ENCODE measurements at places on chromosomes 1 and 21. TPM values are rescaled to one million over a fixed set of nuclear protein-coding genes. Genes with fewer than 3 reads are reported as not detected.
A peak's percentile ranks its signal among the peaks of the same experiment; 100 is the strongest.

Gene USH2A
- total RNA-seq = 0.04 TPM

Gene CNKSR1
- 50.2 TPM for total RNA-seq

Gene ANGPTL7
- not detected for total RNA-seq

Gene PHTF1
- total RNA-seq = 26.7 TPM

Gene MSH4
- total RNA-seq = 0.29 TPM

Gene HES2
- 0.98 TPM for total RNA-seq

Gene SPRR2E
- total RNA-seq = 1.2 TPM

Gene FBLIM1
- total RNA-seq = 101 TPM

Gene SLC27A3
- 32.1 TPM for total RNA-seq

DNA sequence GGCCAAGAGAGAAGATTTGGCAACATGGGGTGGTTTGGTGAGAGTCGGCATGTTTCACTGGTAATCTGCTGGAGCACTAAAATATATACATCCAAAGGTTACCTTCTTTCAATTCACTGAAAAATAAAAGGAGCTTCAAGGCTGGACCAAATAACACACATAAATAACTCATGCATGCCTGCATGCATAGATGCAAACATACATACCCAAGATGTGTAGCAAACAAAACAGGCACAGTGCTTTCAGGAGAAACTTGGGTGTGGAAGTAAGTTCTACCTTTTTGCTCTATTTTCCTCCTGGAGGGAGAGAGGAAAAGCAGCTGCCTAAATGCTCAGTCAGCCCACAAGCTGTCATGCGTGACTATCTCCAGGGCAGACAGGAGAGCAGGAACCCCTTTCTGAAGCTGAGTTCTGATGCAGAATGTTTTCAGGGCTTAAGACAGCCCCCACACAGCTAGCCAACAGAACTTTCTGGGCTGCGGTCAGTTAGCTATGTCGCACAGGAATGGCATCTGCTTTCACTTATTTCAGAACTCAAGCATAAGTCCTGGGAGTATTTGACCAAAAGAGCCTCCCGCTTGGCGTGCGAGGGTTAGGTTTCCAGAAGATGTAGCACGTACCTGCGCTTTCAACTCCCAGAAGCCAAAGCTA, 166.2 kb downstream of the TOMM20 start:
- no peak for DNase-seq

- no peak for DNase-seq
Observed at GRCh38 chr1:66938613-66939012, 13.8 kb downstream of the MIER1 start.

- no peak for DNase-seq
Observed at GRCh38 chr1:153882296-153882912, 40.4 kb downstream of the GATAD2B start.

DNA sequence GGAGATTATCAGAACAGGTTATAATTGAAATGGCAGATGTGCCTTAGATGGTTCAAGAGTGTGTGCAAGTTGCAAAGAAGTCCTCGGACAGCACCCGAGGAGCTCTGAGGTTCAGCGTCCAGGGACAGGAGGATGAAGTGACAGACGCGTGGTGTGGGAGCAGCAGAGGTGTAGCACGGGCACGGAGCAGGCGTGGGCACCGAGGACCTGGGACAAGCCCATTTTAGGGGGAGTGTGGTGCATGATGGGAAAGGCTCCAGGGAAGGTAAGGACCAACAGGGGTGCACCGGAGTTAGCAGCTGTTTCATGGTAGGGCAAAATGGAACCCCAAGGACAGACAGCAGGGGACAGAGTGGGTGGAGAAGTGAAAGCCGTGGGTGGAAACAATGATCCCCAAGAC, 56.3 kb upstream of the BACE2 start:
- no peak for DNase-seq

- no peak for DNase-seq
Observed at GRCh38 chr1:184635347-184635979, 119.2 kb downstream of the EDEM3 start.

- DNase-seq = peak; percentile 14
Observed at GRCh38 chr1:5640845-5641244, 351.4 kb downstream of the NPHP4 start.

DNA sequence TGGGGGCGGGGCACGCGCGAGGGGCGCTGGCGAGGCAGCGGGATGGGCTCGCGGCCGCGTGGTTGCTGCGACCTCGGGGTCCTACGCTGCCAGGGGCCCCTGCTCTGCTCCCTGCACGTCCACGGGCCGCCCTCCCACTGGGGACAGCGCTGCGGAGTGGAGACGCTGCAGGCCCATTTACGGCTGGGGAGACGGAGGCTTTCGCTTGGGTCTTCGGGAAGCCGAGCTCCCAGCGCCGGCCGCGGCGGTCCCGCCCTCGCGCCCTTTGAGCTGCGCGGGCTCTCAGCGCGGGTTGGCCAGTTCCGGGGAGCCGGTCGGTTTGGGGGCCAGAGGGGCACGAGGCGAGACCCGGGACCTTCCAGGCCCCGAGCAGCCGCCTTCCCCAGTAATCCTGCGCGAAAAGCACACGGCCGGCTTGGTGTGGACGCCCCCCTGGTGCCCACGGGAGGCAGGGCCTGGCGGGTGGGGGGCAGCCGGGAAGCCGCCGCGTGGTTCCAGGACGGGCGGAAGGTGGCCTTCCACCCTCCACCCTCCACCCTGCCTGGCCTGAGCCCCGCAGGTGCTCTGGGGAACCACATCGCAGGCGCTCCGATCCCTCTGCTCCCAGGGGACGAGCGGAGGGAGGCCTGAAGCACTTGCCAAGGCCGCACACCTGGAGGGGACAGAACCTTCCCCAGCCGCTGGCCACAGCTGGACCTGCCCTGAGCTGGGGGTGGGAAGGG, 570 bp upstream of the PEX10 start:
- DNase-seq = no peak

GRCh38 chr1:92484472-92485380, 2.0 kb downstream of the GFI1 start:
- DNase-seq = peak; percentile 55

DNA sequence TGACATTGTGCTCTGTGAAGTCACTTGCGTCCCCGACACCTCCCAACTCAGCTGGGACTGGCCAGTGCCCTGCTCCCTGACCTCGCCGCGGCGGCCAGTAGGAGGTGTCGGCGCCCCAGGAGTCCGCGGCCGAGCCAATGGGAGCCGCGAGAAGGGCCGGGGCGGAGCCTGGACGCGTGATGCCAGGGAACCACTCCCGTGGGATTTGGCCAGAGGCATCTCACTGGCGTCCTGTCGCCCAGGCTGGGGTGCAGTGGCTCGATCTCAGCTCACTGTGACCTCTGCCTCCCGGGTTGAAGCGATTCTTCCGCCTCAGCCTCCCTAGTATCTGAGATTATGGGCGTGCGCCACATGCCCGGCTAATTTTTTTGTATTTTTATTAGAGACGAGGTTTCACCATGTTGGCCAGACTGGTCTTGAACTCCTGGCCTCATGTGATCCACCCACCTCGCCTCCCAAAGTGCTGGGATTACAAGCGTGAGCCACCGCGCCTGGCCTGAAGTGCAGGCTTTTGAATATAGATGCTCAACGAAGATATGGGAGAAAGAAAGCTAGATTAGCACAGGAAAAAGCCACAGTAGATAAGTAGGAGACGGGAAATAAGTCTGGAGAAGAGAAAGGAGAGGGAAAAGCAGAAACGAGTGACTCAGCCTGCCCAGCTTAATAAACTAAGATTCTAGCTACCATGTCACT, 38.0 kb downstream of the ZBTB8OS start:
- DNase-seq = peak; percentile 69

DNA sequence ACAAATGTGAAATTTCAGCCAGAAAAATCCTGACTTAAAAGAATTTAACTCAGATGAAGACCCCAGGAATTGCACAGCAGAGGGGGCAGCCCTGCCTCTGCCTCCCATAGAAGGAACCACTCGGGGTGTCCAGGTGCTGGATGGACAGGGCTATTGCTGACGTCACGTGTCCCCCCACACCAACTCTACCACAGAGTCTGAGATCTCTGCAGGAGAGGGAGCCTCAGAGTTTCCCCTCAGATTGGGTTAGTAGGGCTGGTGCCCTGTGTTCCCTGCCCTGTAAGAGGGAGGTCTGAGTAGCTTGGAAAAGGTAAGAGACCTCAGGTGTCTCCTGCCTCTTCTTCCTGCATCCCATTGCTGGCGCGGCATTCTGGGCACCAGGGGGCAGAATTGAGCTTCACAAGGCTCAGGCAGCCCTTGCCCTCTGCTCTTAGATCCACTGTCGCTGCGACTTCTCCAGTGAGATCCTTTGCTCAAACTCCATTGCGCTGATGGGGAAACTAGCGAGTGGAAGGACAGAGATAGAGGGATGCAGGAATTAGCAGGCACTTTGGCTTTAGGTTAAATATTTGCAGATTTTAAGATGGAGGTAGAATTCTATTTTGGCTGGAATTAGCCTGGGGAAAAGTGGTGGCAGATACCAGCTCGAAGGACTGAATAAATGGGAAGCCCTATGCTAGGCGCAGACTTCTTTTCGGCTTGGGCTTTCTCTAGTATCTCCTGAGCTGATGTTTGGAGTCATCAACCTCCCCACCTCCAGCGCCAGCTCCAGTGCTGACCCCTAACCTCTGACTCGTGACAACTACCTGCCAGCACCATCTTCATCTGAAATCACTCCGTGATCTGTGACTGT, 42.8 kb upstream of the DMBX1 start:
- DNase-seq = peak; percentile 91

GRCh38 chr1:153358691-153358975, 979 bp downstream of the S100A9 start:
- DNase-seq = no peak

GRCh38 chr1:62612770-62613169, 15.4 kb downstream of the ANGPTL3 start:
- DNase-seq = no peak

GRCh38 chr1:109873278-109874175, 37.1 kb upstream of the CSF1 start:
- DNase-seq = no peak

GRCh38 chr1:206766251-206766856, 4.2 kb upstream of the IL19 start:
- DNase-seq = no peak

- no peak for DNase-seq
Observed at GRCh38 chr21:45352621-45353139, 52.3 kb upstream of the COL18A1 start.

DNA sequence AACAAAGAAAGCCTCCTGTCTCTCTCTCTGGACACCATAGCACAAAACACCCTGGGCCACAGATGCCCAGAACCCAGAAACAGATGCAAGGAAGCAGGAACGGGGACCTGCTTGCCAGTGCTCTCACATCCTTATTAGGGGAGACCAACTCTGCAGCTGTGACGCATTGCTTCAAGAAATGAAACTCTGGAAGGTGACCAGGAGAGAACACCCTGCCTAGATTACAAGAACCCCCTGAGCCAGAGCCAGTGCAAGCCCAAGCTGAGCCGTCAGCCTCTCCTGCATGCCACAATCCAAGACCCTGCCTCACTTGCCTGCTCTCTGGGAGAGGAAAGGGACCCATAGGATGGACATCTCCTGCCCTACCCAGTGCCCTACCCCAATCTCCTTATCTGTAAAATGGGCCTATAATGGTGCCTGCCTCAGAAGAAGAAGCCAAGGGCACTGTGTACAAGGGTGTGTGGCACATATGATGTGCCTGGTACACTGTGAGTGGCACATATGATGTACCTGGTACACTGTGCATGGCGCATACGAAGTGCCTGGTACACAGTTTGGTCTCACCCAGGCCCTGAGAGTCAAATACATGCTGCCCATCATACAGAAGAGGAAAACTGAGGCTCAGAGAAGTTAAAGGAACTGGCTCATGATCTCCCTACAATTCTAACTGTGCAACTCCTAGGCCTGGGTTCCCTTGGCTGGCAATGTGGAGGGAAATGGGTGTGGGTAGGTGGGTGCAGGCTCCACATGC, 16.8 kb upstream of the FAM131C start:
- no peak for DNase-seq

DNA sequence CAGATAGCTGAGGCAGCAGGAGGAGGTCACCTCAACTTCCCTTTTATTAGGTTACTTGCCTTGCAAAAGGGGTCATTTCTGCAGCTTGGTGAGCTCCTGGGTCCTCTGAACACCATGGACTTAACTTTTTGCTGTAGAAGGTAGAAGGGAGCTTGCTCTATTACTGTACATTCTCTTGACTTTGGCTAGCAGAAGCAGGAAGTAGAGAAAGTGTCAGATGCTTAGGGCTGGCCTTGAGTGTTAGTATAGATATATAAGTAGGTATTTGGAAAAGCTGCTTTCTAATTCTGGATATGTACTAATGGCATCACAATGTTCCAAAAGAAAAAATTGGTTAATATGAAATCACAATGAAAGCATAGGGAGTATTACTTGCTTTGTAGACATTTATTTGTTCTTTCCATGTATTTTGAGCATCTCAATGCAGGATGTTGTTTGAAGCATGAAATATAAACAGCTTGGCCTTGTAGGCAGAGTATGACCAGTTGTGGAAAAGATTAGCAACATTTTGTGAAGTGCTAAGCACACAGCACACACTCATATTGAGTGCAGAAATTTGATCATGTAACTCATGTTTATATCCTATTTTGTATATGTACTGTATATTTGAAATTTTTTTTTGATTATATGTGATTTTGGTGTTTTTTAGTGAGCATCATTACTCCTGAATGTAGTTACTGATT, 108.8 kb downstream of the DYRK1A start:
- no peak for DNase-seq

DNA sequence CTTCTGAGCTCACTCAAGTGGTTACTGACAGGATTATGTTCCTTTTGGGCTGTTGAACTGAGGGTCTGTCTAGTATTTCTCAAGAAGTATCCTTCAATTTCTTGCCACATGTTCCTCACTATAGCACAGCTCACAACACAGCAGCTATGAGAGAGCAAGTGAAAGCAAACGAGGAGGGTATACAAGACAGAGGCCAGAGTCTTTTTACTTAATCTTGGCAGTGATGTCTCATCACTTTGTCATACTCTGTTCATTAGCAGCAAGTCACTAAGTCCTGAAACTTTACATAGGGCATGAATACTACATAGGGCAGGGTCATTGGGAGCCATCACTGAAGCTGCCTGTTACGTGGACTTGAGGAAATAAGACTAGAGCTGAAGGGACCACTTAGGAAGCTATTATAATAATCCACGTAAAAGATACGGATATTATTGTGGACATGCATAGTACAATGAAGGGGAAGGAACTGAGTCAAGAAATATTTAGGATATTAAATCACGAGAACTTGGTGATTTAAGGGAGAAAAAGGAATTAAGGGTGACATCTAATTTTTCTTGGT, 63.7 kb downstream of the SLC30A7 start:
- DNase-seq = no peak

GRCh38 chr21:41435706-41436105, 9.7 kb downstream of the MX1 start:
- DNase-seq = no peak

GRCh38 chr1:171256940-171257606, 8.8 kb downstream of the FMO1 start:
- no peak for DNase-seq

- no peak for DNase-seq
Observed at GRCh38 chr1:40984066-40984465, 4.6 kb downstream of the CTPS1 start.

GRCh38 chr1:234585330-234586055, 24.5 kb downstream of the IRF2BP2 start:
- DNase-seq = no peak
